ENCODE measurements at places on chromosomes 12 and 14. TPM values are rescaled to one million over a fixed set of nuclear protein-coding genes. Genes with fewer than 3 reads are reported as not detected.
A peak's percentile ranks its signal among the peaks of the same experiment; 100 is the strongest.

DNA sequence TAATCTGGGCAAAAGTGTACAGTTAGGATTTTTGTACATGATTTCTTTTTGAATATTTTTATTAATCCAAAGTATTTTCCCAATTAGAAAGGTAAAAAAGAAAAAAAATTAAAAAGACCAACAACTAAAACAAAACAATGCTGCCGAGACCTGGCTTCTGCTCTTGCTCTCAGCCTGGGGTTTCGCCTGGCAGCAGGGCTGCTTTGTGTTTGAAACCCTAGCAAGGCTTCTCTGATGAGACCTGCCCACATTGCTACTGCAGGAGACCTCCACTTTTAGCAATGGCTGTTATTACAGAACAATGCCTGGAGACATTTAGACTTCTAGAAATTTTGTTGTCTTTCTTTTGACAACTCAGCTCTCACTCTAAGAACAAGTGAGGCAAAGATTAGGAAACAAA lies 1153.0 kb upstream of the TMEM132C start:
- ATAC-seq = no peak

DNA sequence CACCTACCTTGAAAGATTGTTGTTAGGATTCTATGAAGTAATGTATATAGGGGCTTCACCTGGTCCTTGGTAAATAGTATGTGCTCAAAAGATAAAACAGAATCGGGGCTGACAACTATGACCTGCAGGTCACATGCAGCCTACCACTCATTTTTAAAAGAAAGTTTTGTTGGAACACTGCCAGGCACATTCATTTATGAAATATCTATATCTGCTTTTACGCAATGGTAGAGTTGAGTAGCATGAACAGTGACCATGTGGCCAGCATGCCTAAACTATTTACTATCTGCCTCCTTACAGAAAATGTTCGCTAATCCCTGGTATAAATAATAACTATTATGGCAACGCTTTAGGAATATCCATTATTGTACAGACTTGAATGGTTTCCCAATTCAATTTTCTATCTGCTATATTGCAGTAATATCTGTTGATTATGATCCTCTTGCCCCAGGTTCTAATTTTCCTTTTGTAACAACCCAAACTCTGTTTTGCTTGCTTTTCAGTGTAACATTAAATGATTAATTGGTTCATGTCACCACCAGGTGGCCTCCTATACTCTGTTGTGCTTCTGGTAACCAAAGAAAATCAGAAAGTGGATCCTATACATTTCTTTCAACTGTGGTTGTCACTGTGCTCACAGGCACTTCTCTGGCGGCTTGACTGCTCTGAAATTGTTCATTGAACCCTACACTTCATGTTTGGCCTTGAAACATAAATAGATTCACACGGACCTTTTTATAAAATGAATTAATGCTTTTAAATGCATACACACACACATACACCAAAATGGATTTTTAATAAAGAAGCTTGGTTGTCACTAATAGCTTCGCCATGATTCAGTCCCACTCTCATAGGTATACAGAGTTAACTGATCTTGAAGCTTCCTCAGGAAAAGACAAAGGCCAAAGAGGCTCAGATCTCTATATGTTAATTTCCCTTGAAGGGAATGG lies 227.7 kb upstream of the NPAS3 start:
- peak; percentile 56 for ATAC-seq

DNA sequence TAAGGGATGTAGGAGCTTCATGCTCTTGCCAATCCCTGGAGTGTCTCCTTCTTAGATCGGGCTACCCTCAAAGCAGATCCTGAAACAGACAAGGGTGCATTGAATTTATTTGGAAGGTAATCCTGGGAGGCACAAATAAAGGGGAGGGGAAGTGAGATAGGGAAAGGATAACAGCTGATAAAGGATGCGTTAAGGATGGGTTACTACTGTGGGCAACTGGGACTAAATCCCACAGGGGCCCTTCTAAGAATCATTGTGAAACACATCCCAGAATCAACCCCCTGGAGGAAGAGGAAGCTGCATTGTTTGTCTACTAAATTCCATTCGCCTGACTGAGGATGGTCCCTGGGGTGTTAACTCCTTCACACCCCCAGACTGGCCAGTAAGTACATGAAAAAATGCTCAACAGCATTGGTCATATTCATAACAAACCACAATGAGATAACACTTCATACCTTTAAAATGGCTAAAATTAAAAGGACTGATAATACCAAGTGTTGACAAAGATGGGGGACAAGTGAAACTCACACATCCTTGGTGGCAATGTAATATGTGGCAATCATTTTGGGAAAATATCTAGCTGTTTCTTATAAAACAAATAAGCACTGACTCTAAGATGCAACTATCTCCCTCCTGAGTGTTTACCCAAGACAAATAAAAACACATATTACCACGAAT lies 37.0 kb upstream of the CMKLR1 start:
- no peak for ATAC-seq

GRCh38 chr12:24853588-24853987 lies 95.3 kb downstream of the BCAT1 start:
- peak; percentile 72 for ATAC-seq

DNA sequence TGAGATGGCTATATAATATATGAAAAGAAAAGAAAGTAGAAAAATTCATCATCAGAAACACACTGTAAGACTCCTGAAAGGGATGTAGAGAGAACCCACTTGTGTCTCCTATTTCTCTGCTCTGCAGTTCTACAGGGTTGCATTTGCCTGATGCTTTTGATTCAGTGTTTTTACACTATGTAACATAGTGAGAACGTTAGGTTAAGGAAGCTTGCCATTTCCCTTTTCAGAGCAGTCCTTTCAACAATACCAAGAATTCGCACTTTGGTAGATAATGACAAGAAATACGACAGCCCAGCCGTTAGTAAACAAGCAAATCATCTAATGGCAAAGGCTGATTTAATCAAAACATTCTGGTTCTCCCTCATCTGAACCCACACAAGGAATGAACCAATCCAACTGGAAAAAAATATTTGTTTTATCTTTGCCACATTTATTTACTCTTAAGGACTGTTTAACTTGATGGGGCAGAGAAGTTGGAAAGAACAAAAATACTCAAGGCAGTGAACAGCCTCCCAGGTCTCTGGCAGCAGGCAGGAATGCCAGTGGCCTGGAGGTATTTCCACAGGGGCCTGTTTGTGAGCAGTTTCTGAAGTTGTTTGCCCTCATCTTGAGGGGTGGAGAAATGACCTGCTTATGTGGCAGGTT lies 30.8 kb upstream of the SOCS2 start:
- ATAC-seq = no peak

The FIGNL2 gene
- 0.16 TPM for total RNA-seq

The INSM2 gene
- total RNA-seq = not detected

The HVCN1 gene
- total RNA-seq = 1.3 TPM

Measured in esophagus mucosa (tissue), 1 donor.